ENCODE measurements at places on chromosomes 12 and 14.

- DNase-seq, result no peak
Measured at GRCh38 chr12:109624467-109624866, 50.9 kb downstream of the MVK start.

DNA sequence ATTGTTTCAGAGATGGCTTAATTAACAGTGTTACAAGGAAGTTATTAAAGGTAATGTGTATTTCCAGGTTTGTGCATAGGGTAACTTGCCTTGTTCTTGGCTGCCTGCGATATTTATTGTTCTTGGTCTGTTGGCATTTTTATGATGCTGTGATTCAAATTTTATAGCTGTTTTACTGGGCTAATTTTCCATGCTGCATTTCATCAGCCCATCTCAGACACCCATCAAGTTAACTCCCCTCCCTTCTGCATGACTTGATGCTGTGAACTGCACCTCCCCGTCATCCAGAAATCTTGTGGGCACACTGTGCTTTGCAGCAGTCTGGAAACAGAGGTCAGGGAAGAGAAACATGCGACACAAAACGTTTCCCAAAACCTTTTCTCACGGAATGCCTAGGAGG, 1049.2 kb downstream of the AACS start:
- DNase-seq, result no peak

DNA sequence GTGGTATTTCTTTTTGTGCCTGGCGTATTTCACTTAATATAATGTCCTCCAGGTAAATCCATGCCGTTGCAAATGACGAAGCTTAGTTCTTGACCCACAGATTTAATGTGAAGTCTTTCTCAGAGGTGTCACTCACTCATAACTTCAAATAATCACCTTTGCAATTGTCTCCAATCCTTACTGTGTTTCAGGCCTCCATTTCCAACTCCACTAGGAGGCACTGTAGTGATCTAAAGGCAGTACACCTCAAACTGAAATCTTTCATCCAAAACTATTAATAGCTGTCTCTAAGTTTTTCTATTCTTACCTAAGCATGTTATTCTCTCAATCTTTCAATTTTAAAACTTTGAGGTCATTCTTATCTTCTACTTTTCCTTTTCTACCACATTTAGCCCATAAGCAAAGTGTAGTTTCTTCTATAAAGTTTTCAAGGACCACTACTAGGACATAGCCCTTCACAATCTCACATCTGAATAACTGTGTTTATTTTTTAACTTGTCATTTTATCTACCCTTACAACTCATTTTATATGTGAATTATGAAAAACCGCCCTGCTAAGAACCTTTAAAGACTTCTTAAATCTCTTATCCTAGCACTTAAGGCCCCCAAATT, 25.5 kb upstream of the FBXO34 start:
- no peak for DNase-seq

GRCh38 chr12:57276935-57277563, 26.1 kb upstream of the STAC3 start:
- DNase-seq, result no peak

Data from RCC 7860 (cell line).